ENCODE measurements at places on chromosomes 16 and 17.

DNA sequence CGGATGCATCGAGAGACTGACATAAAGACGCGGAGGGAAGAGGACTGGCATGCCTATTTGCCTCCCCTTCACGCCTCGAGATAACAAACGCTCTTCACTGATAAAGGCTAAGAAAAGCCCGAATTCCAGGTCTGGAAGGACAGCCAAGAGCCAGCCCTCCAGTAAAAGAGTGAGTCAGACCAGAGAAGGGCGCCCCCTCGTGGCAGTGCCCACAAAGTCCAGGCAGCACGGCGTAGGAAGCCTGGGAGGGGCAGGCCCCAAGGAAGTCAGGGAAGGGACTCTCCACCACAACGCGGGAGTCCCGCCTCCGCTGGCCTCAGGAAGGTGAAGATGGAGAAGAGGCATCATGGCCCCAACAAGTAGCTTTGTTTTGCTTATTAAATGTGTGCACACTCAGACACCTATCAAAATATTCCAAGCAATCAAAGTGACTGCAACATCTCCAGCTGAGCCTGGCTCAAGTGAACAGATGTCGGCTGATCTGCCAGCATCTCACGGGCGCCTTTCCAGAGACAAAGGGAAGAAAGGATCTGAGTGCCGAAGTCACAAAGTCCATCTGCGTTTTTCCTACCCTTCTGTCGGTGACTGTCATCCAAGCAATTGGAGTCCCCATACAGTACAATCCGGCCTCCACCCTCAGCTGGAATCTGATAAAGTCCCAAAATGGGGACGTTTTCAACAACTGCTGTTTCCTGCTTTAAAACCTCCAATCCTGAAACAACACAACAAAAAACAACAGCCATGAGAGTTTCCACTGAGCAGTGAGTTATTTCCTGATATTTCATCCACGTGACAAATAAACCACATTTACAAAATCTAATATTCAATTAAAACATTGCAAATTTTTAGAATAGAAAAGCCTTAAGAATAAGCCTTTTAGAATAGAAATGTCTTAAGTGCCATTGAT lies 20.4 kb upstream of the SLC38A8 start:
- DNase-seq, result peak; percentile 16

DNA sequence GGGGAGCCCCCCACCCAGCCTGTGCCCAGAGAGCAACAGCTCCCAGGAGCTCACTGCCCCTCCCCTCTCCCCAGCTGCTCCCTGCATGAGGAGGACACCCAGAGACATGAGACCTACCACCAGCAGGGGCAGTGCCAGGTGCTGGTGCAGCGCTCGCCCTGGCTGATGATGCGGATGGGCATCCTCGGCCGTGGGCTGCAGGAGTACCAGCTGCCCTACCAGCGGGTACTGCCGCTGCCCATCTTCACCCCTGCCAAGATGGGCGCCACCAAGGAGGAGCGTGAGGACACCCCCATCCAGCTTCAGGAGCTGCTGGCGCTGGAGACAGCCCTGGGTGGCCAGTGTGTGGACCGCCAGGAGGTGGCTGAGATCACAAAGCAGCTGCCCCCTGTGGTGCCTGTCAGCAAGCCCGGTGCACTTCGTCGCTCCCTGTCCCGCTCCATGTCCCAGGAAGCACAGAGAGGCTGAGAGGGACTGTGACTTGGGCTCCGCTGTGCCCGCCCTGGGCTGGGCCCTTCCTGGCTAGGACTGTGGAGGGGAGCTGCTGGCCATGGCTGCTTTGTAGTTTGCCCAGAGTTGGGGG lies 584 bp downstream of the TCAP start:
- no peak for DNase-seq

GRCh38 chr16:65271996-65272395 lies 150.1 kb upstream of the CDH11 start:
- DNase-seq, result no peak

- peak; percentile 30 for DNase-seq
Measured at GRCh38 chr17:2101448-2102257, 46.8 kb downstream of the HIC1 start.

DNA sequence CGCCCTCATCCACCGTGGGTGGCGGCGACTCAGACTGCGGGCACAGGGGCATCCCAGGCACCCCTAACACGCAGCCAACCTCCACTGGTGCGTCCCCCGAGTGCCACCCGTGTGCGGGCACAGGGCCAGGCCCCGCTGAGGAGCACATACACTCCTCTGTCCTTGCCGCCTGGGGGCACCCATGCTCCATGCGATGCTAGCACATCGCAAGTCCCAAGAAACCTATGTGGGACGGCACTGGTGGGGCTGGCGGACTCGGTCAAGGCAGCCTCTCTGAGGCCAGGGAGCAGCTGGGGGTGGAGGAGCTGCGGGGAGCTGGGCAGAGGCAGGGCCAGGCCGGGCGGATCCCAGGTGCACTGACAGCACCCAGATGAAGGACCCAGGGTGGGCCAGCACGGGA lies 4.0 kb downstream of the ZNF598 start:
- DNase-seq, result no peak

DNA sequence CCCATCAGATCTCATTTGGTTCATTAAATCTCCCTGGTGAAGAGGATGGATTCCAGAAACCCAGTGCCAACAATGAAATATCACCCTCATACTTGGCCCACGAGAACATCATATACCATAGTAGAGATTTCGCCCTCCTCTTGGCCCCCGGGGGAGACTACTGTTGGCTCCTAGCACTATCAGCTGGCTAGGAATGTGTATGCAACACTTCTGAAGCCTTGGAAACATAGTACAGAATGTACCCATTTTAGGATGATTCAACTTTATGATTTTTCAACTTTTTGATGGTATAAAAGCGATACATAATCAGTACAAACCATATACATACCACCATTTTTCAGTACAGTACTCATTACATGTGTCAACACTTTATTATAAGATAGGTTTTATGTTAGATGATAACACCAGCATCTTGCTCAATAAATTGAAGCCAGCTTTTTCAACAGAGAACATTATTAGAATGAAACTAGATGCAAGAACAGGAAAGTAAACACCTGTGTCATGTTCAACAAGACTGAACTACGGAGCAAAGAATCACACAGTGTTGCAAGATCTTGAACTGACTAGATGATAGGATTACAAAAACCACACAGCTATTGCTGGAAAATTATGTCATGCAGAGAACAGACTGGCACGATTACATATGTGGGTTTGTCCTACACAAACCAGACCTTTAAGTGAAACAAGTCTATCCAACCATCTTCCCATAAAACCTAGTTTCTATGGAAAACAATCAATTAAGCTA lies 17.2 kb downstream of the RSL1D1 start:
- no peak for DNase-seq

DNA sequence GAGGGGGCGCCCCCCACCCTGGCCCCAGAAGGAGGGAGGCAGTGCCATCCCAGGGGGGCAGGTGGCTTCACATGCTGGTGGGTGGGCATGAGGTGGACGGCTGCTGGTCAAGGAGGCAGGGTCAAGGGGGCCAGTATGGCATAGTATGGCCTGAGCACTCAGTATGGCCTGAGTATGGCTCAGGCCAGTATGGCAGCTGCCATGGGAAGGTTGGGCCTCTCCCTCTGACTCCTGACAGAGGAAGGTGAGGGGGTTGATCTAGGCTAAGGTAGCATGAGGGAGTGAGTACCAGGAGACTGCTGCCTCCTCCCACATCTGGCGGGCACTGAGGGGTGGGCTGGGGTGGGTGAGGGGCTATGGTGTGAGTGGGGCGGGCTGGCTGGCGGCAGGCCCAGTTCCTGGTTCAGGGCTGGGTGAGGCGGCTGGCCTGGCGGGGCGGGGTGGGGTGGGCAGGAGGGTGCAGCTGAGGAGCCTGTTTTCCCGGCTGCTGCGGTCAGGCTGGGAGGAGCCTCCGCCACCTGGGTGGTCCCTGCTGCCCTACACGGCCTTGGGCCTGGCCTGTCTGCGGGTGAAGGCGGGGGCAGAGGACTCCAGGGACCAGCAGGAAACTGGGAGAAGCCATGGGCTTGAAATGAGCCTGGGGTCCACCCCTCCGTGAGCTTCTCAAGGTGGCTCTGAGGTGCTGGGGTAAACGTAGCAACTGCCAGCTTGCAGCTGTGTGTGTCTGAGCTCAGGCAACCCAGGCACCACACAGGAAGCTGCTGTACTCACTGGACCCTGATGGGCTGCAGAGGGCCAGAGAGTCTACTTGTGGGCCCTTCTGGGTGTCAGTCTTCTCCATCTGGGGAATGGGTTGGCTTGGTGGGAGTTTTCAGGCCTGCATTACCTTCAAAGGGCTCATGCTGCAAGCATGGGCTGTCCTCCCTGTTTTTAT lies 57.0 kb downstream of the RAI1 start:
- DNase-seq, result no peak

All from stimulated activated CD8-positive, alpha-beta memory T cell treated with anti-CD3 and anti-CD28 coated beads, Interleukin-2, amount 100 ng/mL, for 1 hour (primary cell).